ENCODE measurements at places on chromosomes 11 and 22.

GRCh38 chr11:72773291-72773690 lies 20.6 kb downstream of the STARD10 start:
- DNase-seq: peak; percentile 55

- no peak for DNase-seq
These were observed 578 bp upstream of the PARVG start for GRCh38 chr22:44179989-44180705.

- DNase-seq: no peak
These were observed 4.2 kb upstream of the GLB1L3 start for GRCh38 chr11:134271978-134272377.

GRCh38 chr11:57542582-57542981 lies 5.2 kb downstream of the SMTNL1 start:
- DNase-seq: no peak

GRCh38 chr22:20080776-20081654 lies 974 bp downstream of the DGCR8 start:
- peak; percentile 4 for DNase-seq

- no peak for DNase-seq
These were observed 4.2 kb downstream of the TTLL8 start for GRCh38 chr22:50053861-50054260.

DNA sequence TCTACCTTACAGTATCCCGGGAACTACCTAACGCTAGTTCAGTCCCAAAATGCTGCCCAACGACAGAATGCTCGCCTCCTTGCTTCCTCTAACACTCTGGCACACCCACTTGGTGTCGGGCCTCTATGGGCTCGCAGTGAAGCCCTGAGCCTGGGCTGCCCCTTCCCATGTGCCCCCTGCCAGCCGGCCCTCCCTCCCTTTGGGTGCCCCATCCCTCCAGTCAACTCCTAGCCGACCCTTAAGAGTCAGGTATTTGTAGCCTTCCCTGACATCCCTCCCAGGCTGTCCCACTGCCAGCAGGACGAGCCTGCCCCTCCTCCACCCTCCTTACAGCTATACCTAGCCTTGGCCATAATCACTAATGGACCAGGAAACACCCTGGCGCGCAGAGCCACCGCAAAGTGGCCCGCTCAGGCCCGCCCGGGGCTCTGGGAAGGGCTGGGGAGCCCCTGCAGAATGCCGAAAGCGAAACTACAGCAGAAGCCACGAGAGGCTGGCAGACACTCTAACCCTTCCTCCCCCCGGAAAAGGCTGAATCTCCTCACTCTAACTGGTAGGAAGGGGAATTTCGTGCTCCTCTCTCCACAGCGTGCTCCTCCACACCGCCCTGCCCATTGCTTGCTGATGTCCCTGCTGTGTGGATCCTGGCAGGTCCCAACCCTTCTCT lies 8.2 kb downstream of the CBX7 start:
- DNase-seq: peak; percentile 14

GRCh38 chr22:43945632-43946383 lies 9.4 kb upstream of the SAMM50 start:
- no peak for DNase-seq

GRCh38 chr22:34914846-34915245 lies 151.1 kb upstream of the ISX start:
- no peak for DNase-seq

GRCh38 chr11:86800960-86801272 lies 574 bp downstream of the PRSS23 start:
- no peak for DNase-seq

GRCh38 chr11:86149792-86150191 lies 80.9 kb upstream of the PICALM start:
- no peak for DNase-seq

DNA sequence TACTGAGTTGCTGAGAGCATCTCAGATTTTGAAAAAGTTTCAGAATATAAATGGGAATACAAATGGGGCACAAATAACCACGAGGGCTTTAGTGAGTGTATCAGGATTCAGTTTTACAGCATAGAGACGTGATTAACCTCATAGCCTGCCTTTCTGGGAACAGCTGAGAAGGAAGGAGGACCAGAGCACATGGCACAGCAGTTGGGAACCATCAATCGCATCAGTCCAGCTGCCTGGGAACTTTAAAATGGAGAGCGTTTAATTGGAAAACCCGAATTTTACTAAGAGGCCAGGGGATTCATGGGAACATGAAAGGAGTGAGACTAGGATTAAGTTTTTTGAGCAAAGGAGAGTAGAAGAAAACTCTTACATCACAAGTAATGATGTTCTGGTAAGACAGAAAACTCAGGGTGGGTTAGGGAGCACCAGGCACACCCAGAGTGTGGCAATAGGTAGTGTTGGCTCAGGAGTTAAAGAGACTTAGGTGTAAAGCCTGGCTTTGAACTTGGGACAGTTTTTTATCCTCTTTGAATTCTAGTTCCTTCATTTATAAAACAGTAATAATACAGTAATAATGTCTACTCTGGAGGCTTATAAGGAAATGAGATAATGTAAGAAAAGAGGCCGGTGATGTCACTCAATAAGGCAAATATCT lies 40.2 kb downstream of the FZD4 start:
- no peak for DNase-seq

- no peak for DNase-seq
These were observed 94.9 kb downstream of the SEZ6L start for GRCh38 chr22:26264162-26264561.

DNA sequence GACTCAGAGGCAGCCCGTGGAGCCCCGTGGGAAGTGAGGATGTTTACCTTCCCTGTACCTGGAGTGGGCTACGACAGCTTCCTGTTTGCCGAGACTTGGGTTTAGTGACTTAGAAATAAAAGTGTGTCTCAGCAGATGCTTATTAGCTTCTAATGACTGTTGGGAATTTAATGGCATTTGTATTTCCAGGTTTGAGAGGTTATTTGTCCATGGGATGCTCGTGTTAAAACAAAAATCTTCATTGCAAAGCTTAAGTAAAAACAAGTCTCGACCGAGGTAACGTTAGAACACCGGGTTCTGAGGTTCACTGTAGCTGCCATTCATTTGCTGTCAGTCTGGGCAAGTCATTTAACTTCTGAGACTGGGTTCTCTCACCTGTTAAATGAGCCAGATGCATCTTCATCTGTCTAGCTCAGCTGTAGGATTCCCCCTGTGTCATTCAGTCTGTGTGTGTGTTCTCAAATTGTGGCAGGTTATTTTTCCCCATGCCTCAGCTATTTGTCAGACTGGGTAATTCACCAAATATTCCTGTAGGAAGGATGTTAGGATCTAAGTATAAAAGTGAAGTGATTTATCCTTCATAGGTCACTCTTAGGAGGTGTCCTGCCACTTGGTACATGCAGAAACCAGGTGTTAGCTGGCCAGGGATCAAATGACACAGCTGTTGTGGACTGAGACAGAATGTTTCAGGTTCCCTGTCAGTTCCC lies 791 bp downstream of the EI24 start:
- no peak for DNase-seq

DNA sequence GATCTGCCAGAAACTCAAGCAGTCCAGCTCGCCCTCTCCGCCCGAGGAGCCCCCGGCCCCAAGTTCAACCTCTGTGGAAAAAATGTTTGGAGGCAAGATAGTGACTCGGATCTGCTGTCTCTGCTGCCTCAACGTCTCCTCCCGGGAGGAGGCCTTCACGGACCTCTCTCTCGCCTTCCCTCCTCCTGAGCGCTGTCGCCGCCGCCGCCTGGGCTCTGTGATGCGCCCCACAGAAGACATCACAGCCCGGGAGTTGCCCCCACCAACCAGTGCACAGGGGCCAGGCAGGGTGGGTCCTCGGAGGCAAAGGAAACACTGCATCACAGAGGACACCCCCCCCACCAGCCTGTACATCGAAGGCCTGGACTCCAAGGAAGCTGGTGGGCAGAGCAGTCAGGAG lies 20.8 kb downstream of the USP35 start:
- no peak for DNase-seq

DNA sequence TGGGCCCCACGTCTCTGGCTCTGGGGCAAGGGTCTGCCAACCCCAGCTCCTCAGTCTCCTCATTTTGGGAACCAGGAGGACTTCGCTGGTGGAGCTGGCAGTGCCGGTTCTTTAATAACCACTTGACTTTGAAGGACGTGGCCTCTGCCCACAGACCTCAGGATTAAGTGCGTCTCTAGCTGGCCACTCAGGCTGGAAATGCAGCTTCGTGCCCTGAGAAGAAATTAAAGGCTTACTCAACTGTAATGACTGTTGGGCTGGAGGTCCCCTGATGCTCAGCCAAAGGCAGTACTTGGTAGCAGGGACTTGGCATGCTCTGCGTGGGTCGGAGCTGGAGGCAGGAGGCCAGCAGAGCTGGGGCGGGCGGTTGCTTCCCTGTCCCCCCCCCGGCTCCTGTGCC lies 16.7 kb upstream of the PARVG start:
- DNase-seq: no peak

DNA sequence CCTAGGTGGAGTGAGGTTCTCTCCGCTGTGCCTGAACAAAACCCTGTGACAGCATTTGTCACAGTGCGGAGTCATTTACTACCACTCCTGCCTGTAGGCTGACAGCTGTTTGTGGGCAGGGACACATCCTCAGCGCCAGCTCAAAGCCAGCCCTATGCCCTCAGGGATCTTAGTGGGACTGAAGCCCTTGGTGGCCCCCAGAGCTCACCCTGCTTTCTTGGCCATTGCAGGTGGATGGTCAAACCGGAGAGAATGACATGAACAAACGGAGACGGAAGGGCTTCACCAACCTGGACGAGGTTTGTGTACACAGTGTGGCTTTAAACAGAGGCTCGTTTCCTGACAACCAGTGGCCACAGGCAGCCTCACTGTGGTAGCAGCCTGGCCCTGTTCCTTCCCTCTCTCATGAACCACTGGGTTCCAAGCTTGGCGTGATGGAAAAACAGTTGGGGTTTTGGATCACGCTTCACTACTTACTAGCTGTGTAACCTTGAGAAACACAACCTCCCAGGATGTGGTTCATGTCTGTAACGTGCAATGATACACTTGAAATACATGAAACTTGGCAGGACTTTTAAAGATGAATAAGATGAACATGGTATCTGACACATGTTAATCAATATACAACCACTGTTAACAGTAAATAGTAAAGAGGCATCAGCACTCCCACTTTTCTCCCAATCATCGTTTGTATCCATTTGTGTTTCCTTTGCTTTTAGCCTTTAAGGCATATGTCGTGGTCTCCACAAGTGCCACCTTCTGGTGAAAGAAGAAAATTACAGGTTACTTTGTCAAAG lies 125.8 kb downstream of the MICAL2 start:
- peak; percentile 68 for DNase-seq

DNA sequence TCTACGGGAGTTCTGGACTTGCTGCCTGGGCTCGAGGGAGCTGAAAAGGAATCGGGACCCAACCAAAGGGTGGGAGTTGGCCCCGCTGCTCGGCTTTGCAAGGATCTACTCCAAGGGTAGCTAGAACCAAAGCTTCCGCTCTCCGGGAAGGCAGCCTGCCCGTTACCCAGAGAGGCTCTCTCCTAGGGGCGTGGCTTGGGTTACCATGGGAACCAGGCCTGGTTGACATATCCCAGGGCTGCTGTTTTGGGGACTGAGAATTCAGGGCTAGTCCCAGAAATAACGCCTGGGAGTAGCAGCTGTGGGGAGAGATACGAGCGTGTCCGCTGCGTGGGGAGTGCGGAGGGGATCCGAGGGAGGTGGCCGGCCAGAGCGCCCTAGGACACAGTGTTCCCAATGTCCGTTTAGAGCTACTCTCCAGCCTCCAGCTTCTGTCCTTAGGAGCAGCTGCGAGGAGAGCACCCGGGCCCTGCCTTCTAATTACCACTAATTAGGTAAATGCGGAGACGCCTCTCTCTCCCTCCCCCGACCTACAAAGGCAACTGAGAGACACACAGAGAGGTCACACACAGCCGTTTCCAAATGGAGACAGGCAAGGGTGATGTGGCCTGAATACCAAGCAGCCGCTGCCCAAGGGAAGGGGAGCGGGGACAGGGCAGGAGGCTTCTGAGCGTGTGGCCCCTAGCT lies 141.6 kb upstream of the CADM1 start:
- no peak for DNase-seq

DNA sequence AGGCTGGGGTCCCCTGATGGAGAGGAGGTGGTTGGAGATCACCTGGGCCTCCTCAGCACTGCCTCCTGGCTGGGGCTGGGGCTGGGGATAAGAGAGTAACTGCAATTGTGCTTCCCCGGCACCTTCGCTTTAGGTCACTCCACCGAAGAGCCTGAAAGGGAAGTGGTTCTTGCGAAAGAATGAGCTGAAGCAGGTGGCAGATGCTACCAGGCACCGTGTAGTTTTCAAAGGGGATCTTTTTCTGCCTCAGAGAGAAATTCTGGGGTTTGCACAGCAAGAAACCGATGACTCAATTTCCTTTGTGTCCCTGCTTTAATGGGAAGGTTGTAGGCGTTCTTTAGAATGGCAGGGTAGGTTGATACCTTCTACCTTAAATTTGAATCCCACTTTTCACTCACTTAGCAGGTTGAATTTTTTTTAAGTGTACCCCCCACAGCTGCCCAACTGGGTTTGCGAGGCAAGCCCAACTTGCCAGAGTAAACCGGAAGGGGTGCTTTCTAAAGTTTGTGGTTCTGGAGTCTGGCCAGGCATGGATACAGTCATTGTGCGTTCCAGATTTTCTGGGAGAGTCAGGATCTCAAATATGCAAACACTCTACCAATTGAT lies 5.3 kb downstream of the CD44 start:
- DNase-seq: peak; percentile 35

GRCh38 chr11:13667245-13667644 lies 1.2 kb upstream of the FAR1 start:
- no peak for DNase-seq

DNA sequence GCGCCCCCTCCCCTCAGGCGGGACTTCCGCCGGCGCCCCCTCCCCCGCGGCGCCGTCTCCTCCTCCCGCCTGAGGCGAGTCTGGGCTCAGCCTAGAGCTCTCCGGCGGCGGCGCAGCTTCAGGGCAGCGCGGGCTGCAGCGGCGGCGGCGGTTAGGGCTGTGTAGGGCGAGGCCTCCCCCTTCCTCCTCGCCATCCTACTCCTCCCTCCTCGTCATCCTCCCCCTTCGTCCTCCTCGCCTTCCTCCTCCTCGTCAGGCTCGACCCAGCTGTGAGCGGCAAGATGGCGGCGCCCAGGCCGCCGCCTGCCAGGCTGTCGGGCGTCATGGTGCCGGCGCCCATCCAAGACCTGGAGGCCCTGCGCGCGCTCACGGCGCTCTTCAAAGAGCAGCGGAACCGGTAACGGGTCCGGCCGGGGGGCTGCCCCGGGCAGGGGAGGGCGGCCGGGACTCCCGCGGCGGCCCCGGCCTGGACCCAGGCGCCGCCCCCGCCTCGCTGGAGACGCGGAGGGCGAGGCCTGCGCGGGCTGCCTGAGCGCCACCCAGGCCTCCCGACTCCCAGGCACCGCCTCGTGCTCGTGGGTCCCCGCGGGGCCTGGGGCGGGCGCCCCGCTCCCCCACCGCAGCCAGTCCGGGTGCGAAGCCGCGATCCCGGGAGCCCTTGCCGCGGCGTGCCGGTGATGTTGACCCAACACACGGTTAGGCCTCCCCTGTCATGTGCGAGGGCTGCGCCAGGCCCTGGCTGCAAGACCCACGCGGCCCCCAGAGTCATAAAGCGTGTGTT lies at the start of gene ATXN10:
Gene ATXN10 (plus strand): TSS at position 52 of the 781 bp plus-strand sequence. CDS start 230 bp downstream, at position 282.
- peak; percentile 27 for DNase-seq

- no peak for DNase-seq
These were observed 631.3 kb upstream of the ANO5 start for GRCh38 chr11:21561581-21561980.

All from AG09309 (cell line).